NCI-H2171 (cell line): ENCODE measurements at places on chromosomes 13 and 19.

DNA sequence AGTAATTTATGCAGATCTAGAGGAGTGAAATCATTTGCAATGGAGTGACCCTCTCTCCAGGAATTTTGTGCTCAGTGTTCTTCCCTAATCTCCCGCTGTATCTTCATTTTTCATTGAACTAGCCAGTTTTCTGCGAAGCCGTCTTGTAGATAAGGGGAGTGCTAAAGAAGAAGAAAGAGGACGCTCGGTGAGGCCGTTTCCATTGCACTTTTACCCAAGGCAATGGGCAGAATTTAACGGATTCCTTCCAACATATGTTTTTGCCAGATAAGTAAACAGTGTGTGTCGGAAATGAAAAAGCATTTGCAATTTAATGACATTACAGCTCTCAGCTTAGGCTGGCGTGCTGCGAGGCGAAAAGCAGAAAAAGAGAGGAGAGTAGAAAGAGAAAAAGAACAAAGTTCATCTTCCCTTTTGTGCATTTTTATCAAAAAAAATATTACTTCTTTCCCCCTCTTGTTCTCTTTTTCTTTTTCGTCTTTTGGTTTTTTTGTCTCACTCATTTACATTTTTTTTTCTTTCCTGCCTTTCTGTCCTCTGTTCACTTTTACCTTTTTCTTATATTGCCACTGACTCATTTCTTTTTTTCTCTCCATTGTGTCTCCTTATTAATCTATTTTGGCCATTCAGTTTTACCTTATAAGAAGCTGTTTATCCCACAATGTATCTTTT lies 49.9 kb downstream of the SOX21 start:
- DNase-seq, result no peak

DNA sequence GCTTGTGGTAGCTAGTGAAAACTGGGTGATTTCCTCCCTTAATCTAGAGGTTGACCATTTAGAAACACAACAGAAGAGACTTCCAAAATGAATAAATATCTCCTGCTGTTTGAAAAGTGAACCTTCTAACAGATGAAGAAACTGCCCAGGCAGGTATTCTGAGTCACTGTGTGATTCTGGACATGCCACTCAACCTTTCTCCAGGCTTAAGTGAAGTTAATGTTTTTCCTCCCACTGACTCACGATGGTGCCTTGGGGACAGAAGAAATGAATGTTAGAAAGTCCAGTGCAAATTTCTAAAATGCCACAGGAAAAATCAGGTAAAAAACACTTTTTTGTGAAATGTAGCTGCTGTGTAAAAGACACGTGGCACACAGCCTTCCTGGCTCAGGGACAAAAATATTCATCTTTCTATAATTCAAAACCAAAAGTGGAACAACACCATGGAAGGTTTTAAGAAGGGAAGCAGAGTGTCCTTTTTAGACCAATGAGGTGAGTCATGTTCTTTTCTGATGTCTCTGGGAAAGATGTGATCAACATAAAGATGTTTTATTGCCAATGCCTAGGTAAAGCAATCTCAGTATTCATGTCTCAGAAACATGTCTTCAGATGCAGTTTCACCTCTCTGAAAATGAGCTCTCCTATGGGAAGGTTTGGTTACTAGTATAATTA lies 9.1 kb downstream of the UBE2L5 start:
- DNase-seq, result no peak

DNA sequence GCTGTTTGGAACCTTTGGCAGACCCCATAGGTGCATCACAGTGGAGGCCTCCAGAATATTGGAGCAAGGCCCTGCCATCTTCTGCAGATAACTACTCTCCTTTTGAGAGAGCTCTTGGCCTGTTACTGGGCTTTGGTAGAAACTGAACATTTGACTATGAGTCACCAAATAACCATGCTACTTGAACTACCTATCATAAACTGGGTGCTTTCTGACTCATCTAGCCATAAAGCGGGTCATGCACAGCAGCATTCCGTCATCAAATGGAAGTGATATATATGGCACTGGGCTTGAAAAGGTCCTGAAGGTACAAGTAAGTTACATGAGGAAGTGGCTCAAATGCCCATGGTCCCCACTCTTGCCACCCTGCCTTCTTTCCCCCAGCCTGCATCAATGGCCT lies 782.5 kb upstream of the SLITRK6 start:
- no peak for DNase-seq

DNA sequence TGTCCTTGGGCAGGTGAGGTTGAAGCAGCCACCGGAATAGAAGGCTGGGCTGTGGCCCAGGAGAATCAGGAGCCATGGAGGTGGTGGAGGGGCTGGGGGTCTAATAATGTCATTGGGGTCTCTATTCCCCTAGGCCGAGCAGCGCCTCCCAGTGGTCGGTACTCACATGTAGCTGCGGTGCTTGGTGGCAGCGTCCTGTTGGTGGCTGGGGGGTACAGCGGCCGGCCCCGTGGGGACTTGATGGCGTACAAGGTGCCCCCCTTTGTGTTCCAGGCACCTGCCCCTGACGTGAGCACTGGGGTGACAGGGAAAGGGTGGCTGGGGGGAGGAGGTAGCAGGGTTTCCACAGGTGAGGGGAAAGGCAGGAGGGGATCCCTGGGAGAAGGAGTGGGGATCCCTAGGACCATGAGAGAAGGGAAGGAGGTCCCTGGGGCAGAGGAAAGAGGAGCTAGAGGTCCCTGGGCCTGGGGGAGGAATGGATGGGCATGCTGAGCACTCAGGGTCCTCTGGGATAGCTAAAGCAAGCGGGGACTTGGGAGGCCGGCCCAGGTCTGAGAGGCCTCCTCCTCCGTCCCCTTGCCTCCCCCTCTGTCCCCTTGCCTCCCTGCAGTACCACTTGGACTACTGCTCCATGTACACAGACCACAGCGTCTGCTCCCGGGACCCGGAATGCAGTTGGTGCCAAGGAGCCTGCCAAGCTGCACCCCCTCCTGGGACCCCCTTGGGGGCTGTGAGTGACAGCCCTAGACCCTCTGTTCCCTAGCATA lies 18.1 kb downstream of the MEGF8 start:
- no peak for DNase-seq

GRCh38 chr13:97856304-97856675 lies 97.2 kb upstream of the IPO5 start:
- DNase-seq, result no peak

- no peak for DNase-seq
Observed at GRCh38 chr13:43965459-43965845, 85.7 kb downstream of the LACC1 start.

DNA sequence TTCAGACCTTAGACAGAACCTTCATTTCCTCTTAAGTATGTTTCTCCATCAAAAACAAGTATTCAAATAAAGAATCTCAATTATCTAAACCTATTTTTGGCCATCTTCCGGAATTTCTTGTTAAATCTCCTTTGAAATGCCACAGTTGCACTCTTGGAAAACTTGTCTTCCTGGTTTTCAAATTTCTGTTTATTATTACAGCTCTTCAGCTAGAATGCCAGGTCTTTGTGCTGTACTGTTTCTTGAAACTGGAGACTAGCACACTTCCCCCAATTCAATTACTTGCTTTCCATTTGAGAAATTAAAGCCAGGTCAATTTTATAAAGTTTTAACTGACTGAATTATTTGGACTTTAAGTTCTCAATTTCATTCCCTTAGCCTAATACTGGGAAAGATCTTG lies 10.2 kb downstream of the KCNRG start:
- DNase-seq, result no peak

- no peak for DNase-seq
Observed at GRCh38 chr13:21100211-21100610, 38.8 kb upstream of the LATS2 start.

DNA sequence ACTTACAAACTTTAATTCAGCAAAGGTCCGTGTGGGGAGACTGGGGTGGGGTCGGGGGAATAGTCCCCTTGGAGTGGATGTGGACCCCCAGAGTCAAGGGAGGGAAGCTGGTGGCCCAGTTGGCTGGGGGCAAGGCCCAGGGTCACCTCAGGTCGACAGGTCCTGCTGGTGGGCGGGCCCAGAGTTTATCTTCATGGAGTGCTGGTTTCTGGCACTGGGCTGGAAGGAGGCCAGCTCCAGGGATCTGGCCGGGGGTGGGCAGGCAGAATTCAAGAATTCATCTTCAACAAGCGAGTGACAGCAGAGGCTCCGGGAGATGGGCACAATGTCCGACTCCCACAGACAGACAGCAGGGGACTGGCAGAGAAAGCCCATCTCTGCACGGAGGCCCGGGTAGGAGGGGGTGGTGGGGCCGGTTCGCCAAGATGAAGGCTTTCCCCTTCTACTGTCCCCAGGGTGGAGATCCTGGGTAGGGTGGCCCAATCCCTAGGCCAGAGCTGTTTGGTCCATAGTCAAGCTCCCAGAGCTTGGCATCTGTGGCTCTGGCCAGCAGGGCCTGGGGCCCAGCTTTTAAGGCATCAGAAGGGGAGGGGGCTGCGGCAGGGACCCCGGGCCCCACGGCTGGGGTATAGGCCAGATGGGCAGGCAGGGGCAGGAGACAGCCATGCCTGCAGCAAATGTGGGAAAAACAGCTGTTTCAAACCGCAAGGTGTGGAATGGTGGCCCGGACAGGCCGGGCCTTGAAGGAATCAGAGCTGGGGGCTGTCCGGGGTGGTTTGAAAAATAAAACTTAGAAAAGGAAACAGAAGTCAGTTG lies 622 bp upstream of the FDX2 start:
- DNase-seq, result no peak

- no peak for DNase-seq
Observed at GRCh38 chr13:24129914-24130774, 30.4 kb upstream of the SPATA13 start.

DNA sequence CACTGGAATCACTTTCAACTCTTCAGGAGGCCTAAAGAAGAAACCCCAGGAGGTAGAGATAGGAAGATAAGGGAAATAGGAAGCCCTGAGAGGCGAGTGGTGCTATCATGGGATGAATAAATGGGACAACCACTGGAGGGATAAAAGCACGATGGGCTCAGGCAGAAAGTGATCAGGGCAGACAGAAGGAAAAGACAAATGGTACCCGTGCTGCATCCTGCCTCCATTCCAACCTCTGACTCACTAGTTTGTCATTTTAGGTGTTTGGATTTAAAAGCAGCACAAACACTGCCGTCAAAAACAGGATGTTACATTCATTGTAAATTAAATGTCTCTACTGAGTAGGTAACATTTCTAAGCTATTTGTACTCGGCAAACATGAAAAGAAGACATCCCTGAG lies 314.3 kb upstream of the HTR2A start:
- DNase-seq, result no peak

DNA sequence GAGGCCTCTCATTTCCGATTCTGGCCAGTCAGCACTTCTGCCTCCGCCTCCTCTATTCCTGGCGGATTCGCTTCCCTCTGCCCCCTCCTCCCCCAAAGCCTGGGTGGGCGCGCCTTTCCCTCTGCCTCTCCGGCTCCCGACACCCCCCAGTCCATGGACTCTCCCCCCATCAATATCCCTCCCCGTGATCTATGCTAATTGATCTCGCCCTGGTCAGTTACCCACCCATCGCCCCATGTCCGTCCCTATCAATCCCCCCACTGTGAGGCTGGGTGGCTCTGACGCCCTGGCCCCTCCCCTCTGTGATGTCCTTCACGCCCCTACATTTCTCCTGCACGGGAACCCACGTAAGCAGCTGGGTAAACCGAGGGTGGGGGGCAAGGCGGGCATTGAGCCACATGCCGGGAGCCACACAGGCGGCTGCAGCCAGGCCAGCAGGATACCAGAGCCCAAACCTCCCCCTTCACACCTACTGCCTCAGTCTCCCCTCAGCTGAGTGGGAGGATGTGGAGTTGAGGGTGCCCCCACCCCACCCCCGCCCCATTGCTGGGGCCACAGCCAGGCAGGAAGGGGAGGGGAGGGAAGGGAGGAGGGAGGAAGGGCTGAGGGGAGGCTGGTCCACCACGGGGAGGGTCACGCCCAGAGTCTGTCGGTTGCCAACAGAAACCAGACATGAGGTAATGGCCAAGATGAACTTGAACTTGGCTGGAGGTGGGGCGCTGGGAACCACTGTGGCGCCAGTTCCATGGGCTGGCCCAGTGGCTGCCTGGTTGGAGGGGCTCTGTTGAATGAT lies 21.0 kb downstream of the SMIM24 start:
- DNase-seq, result no peak

DNA sequence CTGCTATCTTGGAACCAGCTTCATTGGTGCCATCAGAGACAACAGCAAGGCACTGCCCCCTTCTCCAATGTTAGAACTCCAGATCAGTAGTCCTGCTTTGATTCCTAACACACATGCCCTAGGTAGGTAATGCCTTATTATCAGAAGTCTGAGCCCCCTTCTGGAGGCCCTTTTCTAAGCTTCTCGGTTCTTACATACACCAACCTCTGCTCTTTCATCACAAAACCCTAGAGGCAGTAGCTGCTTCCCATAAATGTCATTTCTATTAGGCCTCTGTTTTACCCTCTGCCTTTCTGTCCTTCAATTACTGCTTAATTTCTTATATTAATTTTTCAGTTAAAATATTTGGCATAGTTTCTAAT lies 65.3 kb upstream of the KLHL1 start:
- DNase-seq, result no peak

- no peak for DNase-seq
Observed at GRCh38 chr13:60164234-60164889, 634 bp upstream of the DIAPH3 start.

DNA sequence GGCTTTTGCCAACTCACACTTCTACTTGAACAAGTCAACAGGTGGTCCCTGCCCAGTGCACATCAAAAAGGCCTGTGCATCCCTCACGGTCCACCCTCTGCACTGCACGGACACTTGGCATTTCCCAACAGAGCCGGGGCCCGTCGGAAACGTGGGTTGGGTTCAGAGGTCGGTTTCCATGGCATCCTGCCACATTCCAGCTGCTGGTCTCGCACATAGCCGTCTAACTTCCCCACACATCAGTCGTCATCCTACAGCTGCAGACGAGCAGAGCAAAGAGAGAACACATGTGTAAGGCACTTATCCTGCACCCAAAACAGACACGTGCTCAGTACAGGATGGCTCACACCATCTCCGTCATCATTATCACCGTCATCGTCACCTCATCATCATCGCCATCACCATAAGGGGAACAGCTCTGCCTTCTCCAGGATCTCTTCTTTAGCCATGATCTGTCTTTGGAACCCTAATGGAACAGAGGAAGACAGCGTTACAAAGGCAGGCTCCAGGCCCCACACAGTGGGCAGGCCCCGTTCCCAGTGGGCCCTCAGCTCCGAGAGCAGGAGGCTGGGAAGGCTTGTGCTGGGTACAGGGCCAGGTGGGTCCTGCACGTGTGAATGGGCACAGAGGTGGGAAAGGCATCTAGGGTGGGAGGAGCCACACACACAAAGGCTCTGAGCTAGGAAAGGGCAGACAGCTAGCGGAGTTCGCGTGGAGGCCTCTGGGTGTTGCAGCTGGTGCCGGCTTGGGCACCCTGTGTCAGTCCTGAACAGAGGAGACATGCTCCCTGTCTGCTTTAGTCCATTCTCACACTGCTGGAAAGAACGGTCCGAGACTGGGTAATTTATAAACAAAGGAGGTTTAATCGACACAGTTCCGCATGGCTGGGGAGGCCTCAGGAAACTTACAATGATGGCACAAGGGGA lies 170.8 kb upstream of the SOX1 start:
- no peak for DNase-seq
